GM13977 (cell line): ENCODE measurements at places on chromosomes 11 and 22.
A peak's percentile ranks its signal among the peaks of the same experiment; 100 is the strongest.

- DNase-seq = no peak
These were observed 112.1 kb upstream of the FGF3 start for GRCh38 chr11:69931060-69931910.

- DNase-seq = no peak
These were observed 728 bp downstream of the RPL3 start for GRCh38 chr22:39318507-39319283.

GRCh38 chr11:122937983-122938382 lies 43.7 kb downstream of the BSX start:
- no peak for DNase-seq

DNA sequence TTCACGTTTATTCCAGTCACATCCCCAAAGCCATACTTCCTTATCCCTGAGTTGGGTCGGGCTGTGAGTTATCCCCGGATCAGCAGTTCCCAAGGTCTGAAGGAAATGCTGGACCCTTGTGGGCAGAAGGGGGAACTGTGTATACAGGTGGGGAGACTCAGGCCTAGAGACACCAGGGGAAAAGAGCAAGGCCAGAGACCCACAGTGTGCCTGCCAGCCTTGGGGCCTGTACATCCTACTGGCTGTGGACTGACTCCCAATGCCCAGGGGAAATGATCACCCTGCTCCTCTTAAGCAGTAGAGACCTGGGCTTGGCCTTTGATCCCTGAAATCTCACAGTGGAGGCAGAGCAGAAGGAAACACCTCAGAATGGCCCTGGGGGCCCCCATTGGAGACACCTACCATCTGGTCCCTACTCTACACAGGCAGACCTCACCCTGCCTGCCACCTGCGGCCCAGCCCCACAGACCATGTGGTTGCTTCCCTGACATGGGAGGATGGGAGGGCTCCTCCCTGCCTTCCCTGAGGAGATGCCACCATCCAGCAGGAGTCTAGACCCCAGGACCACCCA lies 1.3 kb downstream of the SELENOM start:
- DNase-seq = no peak

DNA sequence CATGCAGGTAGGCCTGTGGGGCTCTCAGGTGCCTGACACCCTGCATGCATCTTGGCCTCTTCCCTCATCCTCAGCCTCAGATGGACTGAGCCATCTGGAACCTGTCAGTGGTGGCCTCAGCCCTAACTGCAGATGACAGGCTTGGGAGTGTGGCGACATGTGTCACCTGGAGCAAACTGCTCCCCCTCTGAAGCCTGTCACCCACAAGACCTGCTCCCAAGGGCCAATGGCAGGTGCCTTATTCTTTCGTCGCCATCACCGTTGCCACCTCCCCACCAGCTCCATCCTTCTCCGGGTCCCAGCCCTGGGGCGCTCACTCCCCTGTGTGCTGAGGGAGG lies 3.6 kb upstream of the SEPTIN5 start:
- DNase-seq = no peak

DNA sequence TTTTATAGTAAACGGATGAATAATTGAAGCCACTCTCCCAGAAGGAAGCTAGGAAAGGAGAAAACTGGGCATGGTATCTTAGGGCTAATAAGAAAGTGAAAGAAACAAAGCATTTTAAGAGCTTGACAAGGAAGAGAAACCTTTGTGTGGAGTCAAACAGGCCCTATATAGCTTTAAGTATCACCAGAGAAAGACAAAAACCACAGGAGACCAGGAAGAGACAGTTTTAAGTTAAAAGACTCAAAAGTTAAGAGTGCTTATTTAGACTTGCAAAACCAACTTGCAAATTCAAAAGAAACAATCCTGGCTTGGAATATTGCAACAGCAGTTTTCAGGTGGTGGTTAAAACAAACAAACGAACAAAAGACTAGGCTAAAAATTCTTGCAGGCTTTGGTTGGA lies 3.4 kb downstream of the PAK1 start:
- peak; percentile 39 for DNase-seq

DNA sequence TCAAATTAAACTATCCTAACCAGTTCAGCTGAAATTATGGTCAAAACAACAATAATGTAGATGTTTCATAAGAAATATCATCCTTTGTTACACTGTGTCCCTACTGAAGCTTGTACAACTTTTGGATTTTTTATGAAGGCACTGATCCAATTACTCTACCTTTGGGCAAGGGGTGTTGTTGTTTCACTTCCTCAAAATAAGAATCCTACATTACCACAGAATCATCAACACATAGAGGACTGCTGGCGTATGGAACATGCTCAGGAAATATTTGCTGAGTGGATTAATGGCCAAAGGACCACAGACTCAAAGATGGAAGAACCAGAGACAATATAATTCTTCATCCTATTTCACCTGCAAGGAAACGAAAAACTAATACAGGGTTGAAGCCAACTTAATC lies 907.5 kb upstream of the CCDC90B start:
- DNase-seq = no peak

- no peak for DNase-seq
These were observed 497 bp upstream of the SYT12 start for GRCh38 chr11:67022341-67022933.

DNA sequence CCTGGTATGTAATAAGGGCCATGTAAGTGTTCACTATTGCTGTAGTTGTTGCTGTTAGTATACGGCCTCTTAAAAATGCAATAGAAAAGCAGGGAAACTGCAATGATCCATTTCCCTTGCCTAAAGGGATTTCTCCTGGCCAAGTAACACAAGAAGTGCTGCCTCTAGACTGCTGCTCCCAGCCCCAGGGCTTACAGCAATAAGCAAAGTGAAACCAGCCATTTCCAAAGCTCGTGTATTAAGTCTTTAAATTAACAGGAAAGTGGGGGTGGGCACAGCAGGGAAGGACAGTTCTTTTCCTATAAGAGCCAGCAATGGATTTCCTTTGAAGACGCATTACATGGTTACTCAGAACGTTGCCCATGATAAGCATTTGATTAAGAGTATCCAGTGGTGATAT lies 36.9 kb upstream of the WT1 start:
- DNase-seq = no peak

- no peak for DNase-seq
These were observed 130.9 kb upstream of the SEZ6L start for GRCh38 chr22:26038365-26038764.

GRCh38 chr11:37171451-37171850 lies 573.4 kb upstream of the RAG2 start:
- DNase-seq = no peak

GRCh38 chr11:44950625-44951476 lies at the start of gene TP53I11:
Gene TP53I11 (minus strand): TSS chr11:44950883. CDS start chr11:44938335, 12,548 bp downstream.
- peak; percentile 82 for DNase-seq

DNA sequence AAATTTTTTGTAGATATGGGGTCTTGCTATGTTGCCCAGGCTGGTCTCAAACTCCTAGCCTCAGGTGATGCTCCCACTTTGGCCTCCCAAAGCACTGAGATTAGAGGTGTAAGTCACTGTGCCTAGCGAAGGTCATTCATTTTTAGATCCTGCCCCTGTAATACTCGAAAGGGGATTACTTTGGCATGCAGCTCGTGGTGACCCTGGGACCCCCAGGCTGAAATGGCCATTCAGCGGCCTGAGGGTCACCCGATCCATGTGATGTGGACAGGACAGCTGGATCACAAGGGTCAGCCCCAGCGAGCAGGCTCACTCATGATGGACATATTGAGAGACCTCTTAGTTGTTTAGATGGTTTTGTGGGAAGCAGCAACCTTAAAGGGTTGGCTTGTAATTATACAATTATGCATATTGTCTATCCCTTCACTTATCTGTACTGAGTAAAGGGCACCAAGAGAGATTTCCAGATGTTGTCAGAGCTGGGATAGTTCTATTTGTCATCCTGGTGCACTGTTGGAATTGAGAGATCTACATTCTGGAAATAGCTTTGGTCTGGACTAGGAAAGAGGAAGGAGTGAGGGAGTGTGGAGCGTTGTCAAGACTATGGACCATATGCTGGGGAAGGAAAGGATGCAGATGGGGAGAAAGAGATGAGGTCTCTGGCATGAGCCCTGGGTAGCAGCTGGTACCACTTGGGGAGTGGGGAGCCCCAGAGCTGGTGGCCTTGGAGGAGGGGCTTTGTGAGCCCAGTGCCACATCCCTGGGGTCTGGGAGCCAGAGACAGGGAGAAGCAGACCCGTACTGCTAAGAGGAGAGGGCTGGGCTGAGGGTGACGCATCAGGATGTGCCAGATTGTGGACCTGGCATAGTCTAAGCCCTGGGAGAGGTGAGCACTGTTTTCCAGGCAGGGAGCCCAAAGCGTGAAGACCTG lies 15.5 kb downstream of the RHBDD3 start:
- no peak for DNase-seq

DNA sequence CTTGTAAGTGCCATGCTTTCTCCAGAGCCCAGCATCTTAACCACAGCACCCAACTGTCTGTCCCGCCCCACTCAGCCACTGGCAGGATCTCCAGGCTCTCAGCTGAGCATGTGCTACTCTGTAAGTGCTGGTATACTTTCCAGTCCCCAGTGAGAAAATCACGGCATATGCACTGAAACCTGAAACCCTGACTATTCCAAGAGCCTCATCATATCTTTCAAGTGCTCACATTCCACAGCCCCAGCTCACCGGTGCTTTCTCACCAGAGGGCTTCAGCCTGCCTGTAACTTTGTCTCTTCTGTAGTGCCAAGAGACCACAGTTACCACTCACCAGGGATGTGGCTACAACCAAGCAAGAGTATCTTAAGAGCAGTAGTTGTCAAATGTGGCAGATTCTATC lies 24.4 kb upstream of the PAMR1 start:
- no peak for DNase-seq

DNA sequence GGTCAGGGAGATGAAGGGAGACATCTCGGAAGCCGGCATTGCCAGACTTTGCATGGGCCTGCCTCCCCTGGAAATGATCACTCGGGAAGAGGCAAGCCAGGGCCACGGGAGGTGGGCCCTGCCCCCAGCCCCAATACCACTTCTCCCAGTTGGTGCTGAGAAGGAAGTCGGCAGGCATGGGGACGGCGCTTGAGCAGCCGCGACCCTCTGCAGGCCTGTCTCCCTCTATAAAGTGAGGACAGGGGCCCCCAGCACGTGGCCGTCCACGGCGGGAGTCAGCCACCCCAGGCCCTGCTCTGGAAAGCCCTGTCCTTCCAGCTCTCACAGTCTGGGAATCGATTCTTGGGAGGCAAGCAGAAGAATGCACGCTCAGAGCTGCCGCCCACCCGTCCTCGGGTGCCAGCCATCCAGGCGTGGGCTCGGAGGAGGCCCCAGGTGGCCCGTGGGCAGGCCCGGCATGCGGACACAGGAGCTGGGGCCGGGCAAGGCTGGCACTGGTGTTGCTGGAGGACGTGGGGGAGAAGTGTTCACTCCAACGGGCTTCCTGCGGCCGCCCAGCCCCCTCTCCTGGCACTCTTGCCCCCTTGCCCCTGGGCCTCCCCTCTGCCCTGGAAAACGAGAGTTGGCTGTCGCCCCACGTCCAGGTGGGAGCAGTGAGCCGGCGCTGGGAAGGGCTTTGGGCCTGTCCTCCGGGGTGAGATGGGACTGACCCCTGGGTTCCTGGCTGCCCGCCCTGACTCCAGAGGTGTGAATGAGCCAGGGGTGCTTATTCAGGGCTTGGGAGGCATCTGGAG lies 77.5 kb downstream of the CACNA1I start:
- DNase-seq = no peak

GRCh38 chr11:45347348-45348082 lies 61.4 kb upstream of the SYT13 start:
- DNase-seq = no peak

- no peak for DNase-seq
These were observed 3.9 kb downstream of the P2RY2 start for GRCh38 chr11:73221996-73222395.

GRCh38 chr11:132587716-132588115 lies 944.6 kb downstream of the OPCML start:
- DNase-seq = no peak
